ENCODE measurements at places on chromosomes 3 and 15. TPM values are rescaled to one million over a fixed set of nuclear protein-coding genes. Genes with fewer than 3 reads are reported as not detected.

The ARL14 gene
- total RNA-seq, result not detected

The POPDC2 gene
- 5.5 TPM for total RNA-seq

The SCN5A gene
- total RNA-seq, result 0.39 TPM

The VEPH1 gene
- total RNA-seq, result 6.4 TPM

The SMCO1 gene
- 0.79 TPM for total RNA-seq

The ARL8B gene
- 65.7 TPM for total RNA-seq

The INSYN1 gene
- total RNA-seq, result 7.7 TPM

The SEMA7A gene
- total RNA-seq, result 11.7 TPM

The STRC gene
- 0.59 TPM for total RNA-seq

The IGSF10 gene
- total RNA-seq, result 61.5 TPM

The CPLX3 gene
- 0.20 TPM for total RNA-seq

The LINGO1 gene
- 4.6 TPM for total RNA-seq

The NOX5 gene
- 0.39 TPM for total RNA-seq

The CKMT1B gene
- total RNA-seq, result 3.9 TPM

The P2RY12 gene
- total RNA-seq, result 1.7 TPM

DNA sequence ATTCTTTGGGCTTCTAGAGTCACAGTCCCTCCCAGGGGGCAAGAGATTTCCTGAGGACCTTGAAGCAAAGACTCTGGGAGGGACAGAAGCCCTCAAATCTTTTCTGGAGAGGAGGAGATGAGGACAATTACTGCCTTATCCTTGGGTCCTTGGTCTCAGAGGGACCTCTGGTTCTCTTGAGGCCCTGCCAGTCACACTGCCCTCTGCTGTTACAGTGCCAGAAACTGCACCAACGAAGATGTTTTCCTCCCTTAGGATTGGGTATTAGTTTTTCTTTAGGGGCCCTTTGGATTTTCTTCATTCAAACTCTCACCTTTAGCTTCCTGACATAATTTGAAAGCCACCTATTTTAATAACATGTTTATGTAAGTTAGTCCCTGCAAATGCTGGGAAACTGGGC lies 58.2 kb upstream of the SCN5A start:
- no peak for DNase-seq

DNA sequence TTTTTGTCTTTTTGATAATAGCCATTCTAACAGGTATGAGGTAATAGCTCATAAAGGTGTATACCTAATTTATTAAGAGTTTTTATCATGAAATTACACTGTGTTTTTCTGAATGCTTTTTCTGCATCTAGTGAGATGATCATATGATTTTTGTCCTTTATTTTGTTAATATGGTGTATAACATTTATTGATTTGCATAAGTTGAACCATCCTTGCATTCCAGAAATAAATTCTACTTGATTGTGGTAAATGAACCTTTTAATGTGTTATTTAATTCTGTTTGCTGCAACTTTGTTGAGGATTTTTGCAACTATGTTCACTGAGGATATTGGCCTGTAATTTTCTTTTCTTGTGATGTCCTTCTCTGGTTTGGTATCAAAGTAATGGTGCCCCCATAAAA lies 28.0 kb upstream of the PCSK6 start:
- DNase-seq, result no peak

GRCh38 chr3:62622553-62623174 lies 249.3 kb upstream of the FEZF2 start:
- peak; percentile 34 for DNase-seq

- DNase-seq, result no peak
Observed at GRCh38 chr15:98628216-98628615, 20.1 kb upstream of the IGF1R start.

- DNase-seq, result no peak
Observed at GRCh38 chr3:9902372-9903237, at the start of gene IL17RE. TSS of gene IL17RE (plus strand) at chr3:9902848. CDS start at chr3:9902933, 85 bp downstream.

GRCh38 chr15:90401495-90401894 lies 13.5 kb downstream of the IQGAP1 start:
- DNase-seq, result no peak

GRCh38 chr15:70882361-70882760 lies 9.9 kb downstream of the THAP10 start:
- no peak for DNase-seq

DNA sequence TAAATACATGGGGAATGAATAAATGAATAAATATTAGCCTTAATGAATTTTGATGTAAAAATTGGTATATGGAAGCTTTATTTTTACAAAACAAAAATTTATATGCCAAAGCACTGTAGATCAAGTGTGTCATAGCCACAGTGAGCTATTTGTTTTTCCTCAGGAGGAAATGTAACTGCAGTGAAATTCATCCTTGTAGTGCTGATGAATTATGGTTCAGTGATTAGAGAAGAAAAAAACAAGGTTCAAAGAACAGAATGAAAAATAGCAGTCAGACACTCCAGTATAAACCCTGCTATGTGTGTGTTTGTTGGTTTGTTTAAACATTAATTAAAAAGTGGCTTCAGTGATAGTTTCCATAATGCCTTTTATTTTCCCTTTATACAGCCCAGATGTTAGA lies 228.0 kb upstream of the GPR149 start:
- peak; percentile 37 for DNase-seq

- no peak for DNase-seq
Observed at GRCh38 chr15:100914876-100915275, 4.3 kb upstream of the LRRK1 start.

DNA sequence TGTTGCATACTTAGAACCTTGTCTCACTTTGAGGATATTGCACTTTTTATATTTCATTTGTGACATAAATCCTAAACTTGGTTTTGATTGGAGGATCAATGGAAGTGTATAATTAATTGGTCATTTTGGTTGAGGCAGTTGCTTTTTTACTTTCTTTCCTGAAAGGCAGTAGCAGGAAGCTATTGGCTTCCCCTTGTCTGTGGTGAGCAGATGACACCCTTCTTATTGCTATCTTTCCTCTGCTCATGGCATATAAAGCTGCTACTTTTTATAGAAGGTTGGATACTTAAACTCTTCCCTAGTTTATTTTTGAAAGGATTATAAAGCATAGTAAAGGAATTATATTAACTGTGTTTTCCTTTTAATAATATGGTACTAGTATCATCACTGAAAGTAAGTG lies 28.6 kb downstream of the FAM98B start:
- no peak for DNase-seq

DNA sequence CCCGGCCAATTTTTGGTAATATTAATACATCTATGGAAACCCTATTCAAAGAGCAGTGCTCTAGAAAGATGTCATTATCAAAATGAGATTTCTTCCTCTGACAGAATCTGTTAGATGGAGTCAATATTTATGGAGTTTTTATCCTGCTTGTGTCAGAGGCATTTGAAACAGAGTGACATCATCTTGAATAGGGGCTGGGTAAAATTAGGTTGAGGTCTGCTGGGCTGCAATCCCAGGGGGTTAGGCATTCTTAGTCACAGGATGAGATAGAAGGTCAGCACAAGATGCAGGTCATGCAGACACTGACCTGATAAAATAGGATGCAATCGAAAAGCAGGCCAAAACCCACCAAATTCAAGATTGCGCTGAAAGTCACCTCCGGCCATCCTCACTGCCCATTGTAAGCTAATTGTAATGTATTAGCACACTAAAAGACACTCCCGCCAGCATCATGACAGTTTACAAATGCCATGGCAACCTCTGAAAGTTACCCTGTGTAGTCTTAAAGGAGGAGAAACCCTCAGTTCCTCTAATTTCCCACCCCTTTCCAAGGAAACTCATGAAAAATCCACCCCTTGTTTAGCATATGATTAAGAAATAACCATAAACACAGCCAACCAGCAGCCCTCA lies 27.3 kb upstream of the CCDC50 start:
- DNase-seq, result no peak

- no peak for DNase-seq
Observed at GRCh38 chr3:33722191-33722590, 4.1 kb upstream of the CLASP2 start.

DNA sequence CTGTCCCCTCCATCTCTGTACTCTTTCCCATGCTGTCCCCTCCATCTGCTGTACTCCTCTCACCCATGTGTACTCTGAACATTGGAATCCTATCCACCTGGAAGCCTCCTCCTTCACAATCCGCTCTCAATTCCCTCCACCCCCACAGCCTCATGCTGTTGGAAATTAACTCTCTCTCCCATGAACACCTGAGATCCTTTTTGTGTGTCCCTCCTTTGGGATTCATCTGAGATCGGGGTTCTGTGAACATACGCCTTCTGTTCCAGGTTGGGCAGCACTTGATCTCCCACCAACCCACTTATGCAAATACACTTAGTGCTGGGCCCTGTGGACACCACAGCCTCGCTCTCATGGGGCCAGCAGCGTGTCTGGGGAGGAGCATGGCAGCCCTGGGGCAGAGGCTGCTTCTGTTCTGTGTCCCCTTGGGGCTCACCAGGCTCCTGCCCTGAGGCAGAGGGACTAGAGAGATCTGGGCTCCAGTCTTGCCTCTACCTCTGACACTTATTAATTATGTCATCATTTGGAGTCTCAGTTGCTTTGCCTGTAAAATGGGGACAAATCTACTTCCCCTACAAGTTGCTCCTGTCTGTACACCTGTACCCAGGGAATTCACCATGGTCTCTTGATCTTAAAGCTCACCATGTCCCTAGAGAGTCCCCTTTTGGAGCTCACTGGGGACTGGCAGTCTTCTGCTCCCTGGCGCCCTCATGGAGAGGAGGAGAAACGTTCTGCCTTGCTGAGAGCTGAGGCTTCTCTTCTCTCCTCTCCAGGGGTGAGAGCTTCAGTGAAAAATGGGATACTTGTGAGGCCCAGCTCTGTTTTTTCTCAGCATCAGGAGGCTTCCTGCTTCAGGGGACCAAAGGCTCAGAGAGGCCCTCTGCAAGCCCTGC lies 42.7 kb downstream of the ITGA11 start:
- no peak for DNase-seq

- peak; percentile 67 for DNase-seq
Observed at GRCh38 chr3:25527801-25528200, 99.7 kb downstream of the RARB start.

DNA sequence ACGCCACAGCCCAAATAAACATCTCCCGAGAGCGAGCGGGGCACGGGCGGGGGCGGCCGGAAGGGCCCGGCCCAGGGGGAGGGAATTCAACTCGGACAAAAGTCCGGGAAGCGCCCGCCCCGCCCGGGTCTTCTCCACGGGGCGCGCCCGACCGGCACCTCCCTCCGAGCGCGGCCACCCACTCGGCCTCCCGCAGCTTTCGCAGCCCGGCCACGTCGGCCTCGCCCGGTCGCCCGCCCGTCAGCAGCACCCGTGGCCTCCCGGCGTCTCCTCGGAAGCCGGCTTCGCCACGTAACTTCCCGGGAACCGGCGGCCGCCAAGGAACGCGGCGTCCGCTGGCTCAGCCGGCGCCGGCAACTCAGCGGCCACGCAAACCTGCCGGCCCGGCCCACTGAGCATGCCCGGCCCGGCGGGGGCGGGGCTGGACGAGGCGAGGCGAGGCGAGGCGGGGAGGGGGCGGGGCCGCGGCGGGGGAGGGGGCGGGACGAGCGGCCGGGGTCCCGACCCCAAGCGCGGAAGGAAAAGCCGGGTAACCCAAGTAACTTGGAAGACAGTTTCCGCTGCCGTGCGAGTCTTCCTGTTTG lies at the start of gene TJP1:
TJP1 (minus strand) TSS at position 369 of the 584 bp plus-strand sequence. CDS start 440 bp downstream, outside the sequence.
- DNase-seq, result peak; percentile 53

DNA sequence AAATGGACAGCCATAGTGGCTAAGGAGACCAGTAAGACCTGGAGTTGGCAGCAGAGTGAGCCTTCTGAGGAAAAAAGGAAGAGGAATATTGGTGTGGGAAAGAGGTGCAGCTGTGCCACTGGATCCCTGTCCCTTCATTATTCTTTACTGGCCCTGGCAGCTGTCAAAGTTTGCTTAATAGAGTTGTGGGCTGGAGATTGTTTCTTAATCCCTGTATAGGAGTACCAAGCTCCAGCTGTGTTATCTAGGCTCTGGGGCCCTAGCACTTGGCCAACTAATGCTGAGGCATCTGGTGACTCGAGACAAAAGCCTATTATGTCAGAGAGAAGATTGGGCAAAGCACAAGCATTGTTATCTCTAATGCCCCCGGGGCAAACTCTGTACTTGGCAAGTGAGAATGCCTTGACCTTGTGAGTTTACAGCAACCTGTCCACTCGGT lies 61.4 kb downstream of the ZNF609 start:
- peak; percentile 7 for DNase-seq

GRCh38 chr3:182464513-182465145 lies 328.7 kb upstream of the ATP11B start:
- DNase-seq, result no peak

GRCh38 chr3:42593635-42594034 lies 3.0 kb downstream of the SS18L2 start:
- DNase-seq, result no peak

DNA sequence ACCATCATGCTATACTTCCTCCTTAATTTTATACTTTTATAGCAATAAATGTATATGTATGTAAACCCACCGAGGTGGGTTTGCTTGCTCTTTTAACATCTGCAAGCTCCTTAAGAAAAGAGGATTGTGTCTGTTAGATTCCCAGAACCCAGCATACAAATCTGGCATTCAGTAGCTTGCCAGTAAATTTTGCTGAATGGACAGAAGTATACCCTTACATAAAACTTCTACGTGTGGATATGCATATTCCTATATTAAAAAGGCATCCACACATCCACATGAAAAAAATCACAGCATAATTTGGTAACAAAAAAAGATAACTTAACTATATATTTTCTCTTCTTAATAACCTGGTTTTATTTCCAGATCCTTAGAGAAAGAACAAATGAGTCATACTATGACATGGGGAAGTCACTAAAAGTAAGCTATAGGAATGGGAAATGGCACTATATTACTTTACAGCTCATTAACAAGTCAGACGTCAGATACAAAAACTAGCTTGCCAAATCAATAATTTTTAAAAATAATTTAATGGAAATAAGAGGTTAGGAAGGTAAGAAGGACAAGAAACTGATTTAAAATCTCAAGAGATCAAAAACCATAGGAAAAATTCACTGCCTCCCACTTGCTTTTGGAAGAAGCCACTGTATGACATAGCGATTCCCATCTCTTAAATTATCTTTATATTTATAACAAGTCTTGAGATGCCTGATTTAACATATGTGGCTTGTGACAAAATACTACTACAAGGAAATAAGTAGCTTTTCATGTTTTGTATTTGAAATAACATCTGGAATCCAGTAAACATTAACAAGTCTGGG lies 68.7 kb downstream of the SUMF1 start:
- DNase-seq, result no peak

DNA sequence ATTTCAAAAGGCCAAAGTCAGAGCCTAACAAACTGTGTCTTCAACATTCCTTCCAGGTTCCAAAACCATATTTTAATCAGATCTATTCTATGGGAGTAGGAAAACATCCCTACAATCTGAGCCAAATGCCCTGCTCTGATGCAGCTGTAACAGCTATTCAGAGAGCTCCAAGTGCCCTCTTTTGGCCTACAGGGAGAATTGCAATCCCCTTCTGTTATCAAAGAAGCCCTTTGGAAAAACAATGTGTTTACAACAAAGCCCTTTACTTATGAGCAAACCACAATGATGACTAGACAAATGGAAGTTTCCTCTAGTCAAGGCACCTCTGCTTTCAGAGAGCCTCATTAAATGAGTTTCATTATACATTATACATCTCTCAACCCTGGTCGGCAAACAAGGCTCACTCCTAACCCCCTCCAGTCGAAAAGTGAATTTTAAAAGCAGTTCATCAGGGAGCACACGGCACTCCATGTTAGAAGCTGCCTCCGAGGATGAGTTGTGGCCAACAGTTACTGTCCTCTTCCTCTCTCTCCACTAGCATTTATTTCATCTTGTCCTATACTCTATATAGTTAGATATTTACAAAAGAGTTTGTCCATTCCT lies 42.6 kb upstream of the TMCO5A start:
- peak; percentile 39 for DNase-seq

Measured in skin of body (tissue), 3 donors.